Heart right ventricle (tissue), 16 donors: ENCODE measurements at places on chromosomes 6 and 20.
A peak's percentile ranks its signal among the peaks of the same experiment; 100 is the strongest.

DNA sequence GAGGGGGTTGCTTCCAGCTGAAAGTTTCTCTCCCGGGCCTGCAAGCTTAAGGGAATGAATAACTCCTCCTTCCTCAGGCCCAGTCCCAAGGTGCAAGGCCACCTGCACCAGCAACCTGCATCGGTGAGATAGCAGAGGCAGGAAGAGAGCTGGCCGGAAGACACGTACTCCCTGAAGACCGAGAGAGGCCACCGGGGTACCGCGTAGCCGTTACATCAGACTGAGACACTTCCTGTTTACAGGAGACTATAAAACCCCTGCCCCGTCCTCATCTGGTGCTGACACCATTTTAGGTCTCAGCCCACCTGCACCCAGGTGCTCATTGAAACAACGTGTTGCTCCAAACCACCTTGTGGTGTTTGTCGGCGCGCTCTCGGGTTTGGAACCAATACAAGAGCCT, 60.5 kb upstream of the PRND start:
- no peak for DNase-seq

DNA sequence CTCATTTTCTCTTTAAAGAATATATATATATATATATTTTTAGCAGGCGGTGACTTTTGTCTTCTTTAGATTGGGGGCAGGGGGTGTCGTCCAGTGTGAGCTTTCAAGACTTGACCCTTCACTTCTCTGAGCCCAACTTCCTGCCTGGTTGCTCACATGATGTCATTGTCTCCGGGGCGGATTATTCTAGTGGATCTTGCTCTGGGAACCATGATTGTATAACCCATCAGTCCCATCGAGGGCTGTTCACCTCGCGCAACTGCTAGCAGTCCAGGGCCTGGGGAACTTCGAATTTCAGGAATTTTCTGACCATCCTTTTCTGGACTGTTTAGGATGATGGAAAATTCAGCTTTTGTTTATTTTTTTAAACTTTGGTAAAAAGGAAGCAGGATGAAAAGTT, 1.0 kb downstream of the IGF2R start:
- no peak for DNase-seq

DNA sequence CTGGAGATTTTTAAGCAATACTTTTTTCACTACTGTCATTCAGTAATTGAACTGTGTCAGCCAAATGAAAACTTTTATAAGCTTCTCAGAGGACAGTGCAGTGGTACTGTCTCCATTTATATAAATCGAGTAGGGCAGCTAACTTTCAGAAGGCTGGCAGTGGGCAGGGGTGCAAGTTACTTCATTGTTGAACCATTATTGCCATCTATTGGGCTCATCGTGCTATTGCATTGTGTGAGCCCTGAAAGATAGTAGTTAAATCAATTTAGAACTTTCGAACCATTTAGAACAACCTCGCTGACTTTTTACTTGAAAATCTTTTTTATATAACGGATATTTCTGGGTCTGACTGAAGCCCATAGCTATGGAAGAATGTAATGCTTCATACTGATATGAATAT, 347.8 kb upstream of the PLCB4 start:
- DNase-seq, result no peak

GRCh38 chr6:34383161-34383631, 9.3 kb downstream of the NUDT3 start:
- DNase-seq, result no peak

- no peak for DNase-seq
These were observed 4.4 kb downstream of the SMLR1 start for GRCh38 chr6:130831607-130832006.

- DNase-seq, result no peak
These were observed 449.6 kb downstream of the KIF16B start for GRCh38 chr20:16123623-16124022.

DNA sequence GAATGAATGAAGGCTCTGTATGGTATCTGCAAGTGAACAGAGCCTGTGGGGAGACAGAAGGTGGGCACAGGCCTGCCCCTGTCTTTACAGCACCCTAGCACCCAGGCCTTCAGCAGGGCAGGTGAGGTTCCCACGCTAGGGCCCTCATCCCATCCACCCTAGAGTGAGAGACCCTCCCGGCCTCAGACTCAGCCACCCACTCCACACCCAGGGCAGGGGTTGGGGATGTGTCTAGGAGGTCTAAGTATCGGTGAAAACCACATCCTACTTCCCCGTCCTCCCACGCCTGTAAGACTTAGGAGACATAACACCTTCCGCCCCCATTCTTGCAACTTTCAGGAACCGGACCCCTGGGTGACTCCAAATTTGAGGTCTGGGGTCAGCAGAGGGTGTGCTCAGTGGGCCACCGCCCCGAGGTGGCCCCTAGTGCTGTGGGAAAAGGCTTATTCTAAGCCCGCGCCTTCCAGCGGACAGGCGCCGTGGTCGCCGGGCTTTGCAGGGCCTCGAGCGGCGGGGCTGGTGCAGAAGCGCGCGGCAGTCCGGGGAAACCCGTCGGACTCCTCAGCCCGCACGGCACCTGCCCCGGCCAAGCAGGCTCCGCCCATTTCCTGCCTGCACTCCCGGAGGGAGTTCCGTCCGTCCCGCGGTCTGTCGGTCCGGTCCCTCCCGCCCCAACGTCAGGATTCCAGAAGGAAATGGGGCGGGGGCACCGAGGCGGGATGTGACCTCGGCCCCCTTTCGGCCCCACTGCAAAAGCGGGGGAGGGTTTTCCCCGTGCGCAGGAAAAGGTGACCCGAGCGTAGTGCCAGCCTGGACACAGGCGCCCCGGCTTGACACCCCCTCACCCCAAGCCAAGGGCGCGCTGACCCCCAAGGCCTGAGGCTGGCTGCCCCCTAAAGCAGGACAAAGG, 868 bp downstream of the SAMD10 start:
- peak; percentile 78 for DNase-seq

GRCh38 chr20:38434301-38434741, 807 bp downstream of the SNHG17 start:
- DNase-seq, result no peak

DNA sequence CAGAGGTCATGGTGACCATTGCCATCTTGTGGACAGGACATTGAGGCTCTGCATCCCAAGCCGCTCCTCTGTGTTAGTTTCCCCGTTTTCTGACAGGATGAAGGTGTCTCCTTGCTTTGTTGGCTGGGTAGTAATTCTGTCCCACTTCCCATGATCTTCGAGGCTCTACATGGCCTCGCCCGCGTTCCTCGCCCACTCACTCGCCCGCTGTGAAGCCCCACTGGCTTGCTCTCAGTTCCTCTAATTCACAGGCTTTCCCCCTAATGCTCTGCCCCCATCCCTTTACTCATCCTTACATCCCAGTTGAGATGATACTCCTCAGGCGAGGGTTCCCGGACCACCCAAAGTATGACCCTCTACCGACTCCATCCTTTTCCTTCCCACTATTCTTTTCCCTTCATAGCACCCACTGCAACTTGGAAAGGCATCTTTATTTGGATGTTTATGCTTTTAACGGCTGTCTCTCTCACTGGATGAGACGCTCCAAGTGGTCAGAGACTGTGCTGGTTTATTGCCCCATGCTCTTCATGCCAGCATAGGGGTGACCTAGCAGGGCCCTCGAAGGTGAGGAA, 511 bp upstream of the SLC35B2 start:
- DNase-seq, result no peak

- no peak for DNase-seq
These were observed 148.0 kb downstream of the DHX35 start for GRCh38 chr20:39109933-39110818.

DNA sequence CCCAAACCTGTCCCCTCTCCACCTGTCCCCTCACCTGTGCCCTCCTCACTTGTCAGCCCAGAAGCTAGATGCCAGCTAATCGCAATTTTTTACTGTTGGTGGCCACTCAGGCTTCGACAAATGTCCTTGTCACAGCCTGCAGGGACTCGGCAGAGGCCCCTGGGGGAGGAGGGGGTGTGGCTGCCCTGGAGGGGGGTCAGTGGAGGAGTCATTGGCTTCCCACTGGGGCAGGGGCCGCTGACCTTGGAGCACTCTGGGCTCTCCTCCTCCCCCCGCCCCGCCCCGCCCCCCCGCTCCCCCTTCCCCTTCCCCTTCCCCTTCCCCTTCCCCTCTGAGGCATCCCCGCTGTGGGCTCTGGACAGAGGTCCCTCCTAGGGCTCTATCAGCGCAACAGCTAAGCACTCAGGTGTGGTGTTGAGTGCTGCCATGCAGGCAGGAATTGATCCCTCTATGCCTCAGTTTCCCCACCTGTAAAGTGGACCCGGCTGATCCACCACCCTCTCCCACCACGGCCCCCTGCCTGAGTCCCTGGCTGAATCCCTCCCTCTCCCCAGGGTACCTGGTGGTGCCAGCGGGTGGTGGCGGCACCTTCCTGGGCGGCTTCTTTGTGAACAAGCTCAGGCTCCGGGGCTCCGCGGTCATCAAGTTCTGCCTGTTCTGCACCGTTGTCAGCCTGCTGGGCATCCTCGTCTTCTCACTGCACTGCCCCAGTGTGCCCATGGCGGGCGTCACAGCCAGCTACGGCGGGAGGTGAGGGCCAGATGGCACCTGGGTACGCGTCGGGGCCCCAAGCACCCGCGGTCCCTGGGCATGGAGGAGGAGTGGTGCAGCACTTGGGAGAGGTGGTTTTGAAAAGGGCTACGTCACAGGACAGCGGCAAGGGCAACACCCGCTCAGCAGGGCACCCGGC, 23.8 kb downstream of the SLCO4A1 start:
- DNase-seq, result no peak

DNA sequence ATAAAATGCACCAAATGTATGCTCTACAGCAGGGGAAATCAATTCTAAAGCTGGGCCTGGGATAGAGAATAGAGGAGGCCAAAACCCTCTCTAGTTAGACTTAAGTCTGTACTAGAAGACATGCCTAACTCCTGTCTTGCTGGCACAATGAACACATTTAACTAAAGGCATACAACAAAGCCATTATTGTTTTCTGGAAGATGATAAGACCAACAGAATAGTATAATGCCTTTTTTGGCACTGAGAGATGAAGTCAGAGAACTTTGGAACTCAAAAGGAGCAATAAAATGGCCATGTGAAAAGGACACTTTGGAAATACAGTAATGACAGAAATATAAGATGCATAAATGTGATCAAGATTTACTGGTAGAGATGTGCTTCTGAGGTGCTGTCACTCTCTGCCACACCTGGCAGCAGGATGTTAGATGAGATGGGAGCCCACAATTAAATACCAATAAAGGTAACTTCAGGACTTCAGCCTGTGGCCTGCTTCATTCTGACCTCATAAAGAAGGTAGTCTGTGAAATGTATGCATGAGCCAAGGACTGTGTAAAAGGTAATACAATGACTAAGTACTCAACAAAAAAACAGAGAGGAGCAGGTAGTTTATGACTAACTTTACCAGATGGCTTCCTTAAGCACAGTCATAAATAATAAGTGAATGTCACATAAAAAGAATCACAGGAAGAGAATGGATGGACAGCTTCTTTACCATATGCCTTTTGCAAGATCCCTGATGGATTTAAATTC, 333.4 kb downstream of the BCKDHB start:
- no peak for DNase-seq

DNA sequence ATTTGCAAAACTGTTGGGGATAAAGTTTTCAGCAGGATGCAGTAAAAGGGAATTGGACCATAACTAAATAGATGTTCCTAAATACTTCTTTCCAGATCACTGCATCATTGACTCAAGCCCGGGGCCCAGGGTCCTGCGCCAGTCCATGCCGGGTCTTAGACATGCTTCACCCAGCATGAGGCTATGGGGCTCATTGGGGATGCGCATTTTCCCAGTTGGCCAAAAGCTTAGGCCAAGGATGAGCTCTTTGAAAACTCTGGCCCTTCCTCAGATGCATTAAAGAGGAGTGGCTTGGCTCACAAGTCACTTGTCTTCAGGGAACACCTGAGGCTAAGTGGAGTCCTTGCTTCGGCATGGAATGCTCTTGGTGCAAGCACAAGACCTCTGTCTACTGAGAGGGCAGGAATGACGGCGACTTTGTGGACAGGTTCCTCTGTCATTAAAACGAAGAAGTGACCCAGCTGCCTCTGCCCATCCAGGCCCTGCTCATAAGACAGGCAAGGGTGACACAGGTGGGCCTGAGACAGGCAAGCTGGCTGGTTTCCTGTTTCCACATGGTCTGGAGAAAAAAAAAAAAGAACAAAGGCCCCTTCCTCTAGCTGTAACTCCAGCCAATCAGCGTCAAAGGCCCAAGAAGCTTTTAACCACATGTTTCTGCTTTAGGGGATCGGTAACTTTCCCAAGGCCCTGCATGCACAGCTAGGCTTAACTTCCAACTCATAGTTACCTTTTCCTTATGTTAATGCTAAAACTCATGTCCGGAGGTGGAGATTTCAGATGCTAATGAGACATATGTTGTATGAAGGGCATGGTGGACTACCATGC, 81.4 kb upstream of the CDH4 start:
- DNase-seq, result no peak

DNA sequence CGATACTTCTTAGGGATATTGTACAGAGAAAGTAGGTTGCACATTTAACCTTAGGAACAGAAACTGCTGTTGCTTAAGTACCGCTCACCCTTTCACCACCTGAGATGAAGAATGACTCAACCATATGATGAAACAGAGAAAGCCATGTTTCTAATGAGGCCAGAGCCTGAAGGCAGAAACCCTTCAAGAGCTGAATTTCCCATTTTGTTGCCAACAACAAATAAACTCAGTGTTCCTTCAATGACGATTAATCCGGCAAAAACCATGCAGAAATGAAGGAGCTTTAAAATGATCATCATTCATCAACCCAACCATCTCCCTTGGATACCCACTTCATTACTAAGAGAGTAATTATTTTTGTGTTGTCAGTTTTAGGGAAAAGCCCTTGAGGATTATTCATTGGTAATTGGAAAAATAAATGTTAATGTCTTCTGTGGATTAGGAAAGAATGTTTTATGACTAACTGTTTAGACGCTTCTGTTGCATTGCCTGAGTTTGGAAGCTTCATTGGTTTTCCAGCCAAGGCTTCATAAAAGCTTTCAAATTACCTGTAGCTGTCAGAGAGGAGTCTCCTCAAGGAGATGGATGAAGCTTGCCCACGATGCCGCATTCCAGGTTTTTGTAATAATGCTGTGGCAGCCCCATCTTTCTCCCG, 112.1 kb upstream of the IYD start:
- DNase-seq, result no peak

- DNase-seq, result no peak
These were observed 95.3 kb upstream of the C6orf118 start for GRCh38 chr6:165404697-165405096.

- DNase-seq, result no peak
These were observed 7.9 kb upstream of the GMNN start for GRCh38 chr6:24766680-24767462.

- peak; percentile 65 for DNase-seq
These were observed 72.4 kb upstream of the BACH2 start for GRCh38 chr6:90369024-90369519.

DNA sequence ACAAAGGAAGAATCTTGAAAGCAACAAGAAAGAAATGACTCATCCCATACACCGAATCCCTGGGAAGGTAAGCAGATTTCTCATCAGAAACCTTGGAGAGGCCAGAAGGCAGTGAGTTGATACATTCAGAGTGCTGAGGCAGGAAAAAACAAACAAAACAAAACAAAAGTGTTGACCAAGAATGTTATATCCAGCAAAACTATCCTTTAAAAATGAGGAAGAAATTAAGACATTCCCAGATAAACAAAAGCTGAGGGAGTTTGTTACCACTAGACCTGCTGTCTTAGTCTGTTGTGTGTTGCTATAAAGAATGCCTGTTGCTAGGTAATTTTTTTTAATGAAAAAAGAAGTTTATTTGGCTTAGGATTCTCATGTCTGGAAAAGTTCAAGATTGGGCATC, 33.7 kb upstream of the PPP1R3G start:
- DNase-seq, result no peak
